ENCODE measurements at places on chromosomes 7 and 10.

DNA sequence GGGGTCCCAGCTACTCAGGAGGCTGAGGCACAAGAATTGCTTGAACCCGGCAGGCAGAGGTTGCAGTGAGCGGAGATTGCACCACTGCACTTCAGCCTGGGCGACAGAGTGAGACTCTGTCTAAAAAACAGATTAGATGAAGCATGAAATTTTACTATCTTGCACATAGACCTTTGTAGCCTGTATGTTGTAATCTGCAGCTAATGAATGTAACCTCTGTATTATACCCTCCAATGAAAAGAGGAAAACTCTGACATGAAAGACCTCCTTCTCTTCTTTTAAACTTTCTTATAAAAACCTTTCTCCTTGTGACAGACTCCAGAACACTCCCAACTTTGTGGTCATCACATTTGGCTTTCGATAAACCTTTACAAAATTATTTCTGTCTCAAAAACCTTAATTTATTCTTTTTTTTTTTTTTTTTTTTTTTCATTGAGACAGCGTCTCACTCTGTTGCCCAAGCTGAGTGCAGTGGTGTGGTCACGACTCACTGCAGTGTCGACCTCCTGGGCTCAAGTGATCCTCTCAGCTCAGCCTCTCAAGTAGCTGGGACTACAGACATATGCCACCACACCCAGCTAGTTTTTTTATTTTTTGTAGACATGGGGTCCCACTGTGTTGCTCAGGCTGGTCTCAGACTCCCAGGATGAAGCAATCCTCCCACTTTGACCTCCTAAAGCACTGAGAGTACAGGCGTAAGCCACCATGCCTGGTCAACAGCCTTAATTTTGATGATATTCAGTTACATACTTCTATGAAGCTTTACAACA is 97.4 kb downstream of the SVOPL start:
- no peak for DNase-seq

DNA sequence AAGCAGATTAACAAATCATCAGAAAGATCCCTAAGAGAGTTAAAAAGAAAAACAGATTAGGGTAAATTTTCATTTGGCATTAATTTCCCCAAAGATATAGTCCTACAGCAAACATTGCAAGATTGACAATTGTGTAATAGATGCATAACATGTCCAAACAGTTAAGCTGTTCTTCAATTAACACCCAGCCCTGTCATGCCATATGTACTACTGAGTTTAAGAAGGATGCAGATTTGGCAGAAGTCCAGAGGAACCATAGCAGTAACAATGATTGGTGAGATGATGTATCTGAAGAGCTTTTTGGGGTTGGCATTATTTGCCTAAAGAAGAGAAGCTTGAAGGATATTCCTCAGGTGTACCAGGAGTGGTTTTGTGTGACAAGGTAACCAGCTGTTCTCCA is 287.6 kb downstream of the LRMDA start:
- DNase-seq: peak; percentile 88

DNA sequence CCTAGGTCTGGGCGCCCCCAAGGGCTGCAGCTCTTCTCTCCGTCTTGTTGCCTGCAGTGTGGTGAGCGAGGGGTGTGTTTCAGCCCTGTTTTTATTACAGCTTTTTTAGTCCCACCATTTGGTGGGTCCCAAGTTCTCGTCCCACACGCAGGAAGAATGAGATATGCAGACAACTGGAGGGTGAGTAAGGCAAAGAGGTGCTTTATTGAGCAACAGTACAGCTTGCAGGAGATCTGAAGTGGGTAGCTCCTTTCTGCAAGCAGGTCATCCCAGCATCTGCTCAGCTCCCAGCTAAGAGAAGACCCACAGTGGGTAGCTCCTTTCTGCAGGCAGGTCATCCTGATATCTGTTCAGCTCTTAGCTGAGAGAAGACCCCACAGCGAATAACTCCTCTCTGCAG is 28.2 kb downstream of the C10orf67 start:
- no peak for DNase-seq

DNA sequence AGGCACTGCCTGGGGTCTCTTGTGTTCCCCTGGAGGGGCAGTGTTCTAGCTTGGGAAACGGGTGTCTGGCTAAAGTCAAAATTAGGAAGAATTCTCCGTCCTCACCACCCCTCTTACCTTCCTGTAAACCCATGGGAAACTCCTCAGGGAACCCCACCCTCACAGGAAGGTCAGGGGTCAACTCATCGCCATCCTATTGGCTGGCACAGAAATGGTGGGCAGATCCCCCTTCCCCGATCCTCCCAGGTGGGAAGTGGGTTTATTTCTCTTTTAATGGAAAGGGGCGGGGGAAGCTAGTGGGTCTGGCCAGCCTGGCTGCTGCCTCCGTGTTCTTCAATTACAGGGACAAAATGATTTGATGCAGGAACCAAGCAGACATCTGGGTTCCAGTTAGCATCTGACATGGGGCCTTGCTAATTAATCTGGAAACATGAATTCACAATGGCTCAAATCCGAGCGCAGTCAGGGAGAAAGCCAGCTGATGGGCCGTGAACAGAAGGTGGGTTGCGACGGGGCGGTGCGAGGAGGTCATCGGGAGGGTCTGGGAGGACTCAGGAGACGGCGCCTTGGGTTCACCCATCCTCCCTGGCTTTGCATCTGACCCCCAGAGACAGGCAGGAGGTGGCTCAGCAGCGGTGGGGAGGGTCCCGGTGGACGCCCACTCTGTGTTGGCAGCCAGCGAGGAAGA is 66.6 kb downstream of the SLIT1 start:
- DNase-seq: peak; percentile 22

GRCh38 chr10:8054244-8054493 is 319 bp upstream of the GATA3 start:
- no peak for DNase-seq

GRCh38 chr7:47478926-47479711 is 102.8 kb downstream of the TNS3 start:
- no peak for DNase-seq

DNA sequence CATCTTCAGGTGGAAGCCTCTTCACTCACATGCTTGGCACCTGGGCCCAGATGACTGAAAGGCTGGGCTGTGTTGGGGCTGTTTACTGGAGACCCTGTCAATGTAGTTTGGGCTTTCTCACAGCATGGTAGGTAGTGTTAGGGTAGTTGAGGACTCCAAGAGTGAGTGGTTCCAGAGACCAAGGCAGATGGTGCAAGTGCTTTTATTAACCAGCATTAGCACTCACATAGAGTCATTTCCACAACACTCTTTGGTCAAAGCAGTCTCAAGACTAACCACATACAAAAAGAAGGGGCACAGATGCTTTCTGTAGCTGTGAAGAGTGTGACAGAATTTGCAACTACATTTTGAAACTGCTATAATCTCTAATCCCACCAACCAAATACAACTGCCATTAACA is 135.0 kb downstream of the RTKN2 start:
- DNase-seq: no peak

DNA sequence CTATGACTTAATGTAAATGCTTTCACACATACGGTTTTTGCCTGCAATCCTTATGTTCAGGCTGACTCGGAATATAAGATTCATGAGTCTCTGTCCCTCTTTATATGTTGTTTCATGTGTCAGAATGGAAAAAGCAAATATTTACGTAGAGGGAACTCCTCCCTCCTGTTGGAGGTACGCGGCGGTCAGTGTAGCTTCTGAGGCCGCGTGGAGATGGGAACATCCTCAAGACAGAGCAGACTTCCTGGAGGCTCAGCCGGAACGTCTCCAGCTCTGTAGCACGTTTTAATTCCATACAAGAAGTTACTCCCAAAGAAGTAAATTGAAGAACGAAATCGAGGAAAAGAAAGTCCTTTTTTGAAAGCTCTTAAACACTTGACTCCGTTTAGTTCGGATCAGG is 248.3 kb downstream of the EBF3 start:
- DNase-seq: no peak
